ENCODE measurements at places on chromosomes 1 and 21.

- DNase-seq, result no peak
Observed at GRCh38 chr1:58460469-58460868, 86.1 kb downstream of the OMA1 start.

DNA sequence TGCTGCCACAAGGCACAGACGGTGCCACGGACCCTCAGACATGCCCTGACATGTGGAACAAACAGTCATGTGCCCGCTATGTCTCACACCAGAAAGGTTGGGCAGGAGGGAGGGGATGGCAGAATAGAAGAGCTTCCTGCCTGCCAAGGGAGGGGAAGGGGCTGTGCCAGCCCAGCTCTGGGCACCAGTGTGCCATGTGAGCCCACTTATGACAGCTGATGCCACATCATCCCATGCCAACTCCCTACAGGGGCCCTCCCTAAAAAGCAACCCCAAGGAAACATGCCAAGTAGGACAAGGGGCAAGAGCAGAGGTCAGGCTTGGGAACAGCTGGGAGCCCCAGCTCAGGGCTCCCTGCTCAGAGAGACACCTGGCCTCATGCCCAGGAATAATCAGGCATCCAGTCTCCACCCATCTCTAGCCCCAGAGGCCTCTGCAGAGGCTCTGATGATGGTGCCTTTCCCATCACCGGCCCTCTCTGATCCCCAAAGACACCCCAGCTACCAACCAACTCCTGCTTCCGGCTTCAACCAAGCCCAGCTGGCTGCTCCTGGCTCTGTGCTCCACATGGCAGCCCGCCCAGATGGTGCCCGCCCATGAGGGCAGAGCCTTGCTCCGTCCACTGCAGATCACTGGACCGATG lies 10.3 kb downstream of the ADGRB2 start:
- DNase-seq, result no peak

GRCh38 chr1:33093004-33093403 lies 12.1 kb downstream of the AZIN2 start:
- no peak for DNase-seq

DNA sequence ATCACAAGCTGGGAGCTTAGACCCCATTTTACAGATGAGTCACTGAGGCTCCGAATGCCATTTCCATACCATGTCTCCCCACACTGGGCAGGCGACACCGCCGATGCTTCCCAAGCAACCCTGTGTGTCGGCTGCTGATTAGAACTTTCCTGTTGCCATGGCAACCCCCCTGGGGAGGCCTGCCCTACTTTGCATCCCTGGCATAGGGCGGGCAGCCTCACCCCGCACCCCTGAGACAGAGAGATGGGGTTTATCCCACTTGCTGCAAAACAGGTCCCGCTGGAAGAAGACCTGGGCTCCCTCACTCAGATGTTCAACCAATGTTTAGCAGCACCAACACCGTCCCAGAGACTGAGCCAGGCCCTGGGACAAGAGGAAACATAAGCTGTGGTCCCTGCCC lies 81.5 kb downstream of the CAMK2N1 start:
- no peak for DNase-seq

DNA sequence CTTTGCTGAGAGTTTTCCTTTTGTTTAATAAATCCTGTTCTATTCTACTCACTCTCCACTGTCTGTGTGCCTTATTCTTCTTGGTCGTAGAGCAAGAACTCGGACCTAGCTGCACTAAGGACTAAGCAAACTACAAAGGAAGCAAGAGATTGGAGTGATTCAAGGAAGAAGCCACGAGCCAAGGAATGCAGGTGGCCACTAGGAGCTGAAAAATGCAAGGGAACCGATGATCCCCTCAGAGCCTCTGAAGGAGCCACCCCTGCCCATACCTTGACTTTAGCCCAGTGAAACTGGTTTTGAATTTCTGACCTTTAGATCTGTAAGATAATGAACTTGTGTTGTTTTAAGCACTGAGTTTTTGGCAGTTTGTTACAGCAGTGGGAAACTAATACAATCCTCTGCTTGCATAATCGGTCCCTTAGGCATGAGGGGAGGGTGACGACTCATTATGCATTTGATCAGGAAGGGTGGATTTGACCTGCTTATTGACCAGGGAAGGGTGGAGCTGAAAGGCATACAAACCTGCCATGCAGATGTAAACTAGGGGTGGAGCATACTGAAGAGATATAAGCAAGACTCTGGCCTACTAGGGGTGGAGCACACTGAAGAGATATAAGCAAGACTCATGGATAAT lies 6.2 kb upstream of the CA6 start:
- DNase-seq, result no peak

DNA sequence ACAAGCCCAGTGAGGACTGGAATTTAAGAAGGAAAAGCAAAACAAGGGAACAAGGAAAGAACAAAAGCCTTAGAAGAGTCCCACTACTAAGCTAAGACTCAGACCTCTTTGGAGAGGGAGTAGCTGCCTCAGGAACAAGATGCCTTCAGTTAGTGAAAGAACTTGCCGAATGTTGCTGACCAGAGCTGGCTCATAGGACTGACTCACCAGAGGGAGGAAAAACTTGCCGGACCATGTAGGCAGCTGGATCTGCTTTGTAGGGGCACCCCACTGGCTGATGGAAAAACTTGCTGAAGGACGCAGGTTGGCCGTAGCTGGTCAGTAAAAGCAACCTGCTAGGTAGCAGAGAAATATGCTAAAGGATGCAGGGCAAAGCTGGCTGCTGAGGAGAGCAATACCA lies 15.3 kb upstream of the ZSWIM5 start:
- no peak for DNase-seq

- DNase-seq, result no peak
Observed at GRCh38 chr1:42070996-42071395, 82.2 kb upstream of the GUCA2B start.

GRCh38 chr1:9115351-9116205 lies 13.3 kb downstream of the GPR157 start:
- DNase-seq, result no peak

GRCh38 chr21:42887326-42887725 lies 5.8 kb upstream of the NDUFV3 start:
- DNase-seq, result no peak

DNA sequence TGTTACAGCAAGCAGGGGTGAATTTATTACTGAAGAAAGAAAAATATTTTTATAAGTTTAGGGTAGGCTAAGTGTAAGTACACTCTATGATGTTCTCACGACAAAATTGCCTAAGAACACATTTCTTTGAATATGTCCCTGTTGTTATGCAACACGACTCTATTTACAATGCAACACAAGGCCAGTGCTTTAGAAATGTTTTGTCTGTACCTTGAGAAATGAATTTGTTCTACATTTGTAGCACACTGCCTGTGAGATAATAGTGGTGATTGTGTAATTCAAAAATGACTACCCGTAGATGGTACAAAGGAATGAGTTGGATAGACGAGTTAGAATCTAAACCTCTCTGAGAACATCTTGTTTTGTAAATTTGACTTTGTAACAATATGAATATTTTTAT lies 63.7 kb upstream of the IGSF5 start:
- no peak for DNase-seq

All from stimulated activated CD4-positive, alpha-beta T cell treated with anti-CD3 and anti-CD28 coated beads, Interleukin-1b, Interleukin-23, amount 100 ng/mL, for 48 hours (primary cell).